ENCODE measurements at places on chromosomes 7 and 10.

GRCh38 chr10:36171556-36171952 is 529.5 kb upstream of the FZD8 start:
- DNase-seq = no peak

DNA sequence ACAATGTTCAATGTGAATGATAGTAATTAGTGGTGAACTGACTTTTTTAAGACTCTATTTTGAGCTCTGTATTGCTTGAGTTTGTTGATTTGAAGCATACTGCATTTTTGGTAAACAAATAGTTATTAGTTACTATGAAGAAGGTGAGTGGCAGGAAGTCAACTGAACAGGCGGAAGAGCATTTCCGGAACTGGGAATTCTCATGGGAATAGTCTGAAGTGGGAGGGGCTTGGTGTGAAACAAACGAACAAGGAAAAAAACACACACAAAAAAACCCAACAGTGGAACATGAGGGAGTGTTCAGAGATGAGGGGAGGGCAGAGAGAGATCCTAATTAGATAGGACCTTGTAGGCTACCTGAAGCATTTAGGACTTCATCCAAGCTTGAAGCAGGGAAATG is 43.9 kb upstream of the C1QL3 start:
- no peak for DNase-seq

GRCh38 chr7:82039621-82040020 is 269.8 kb upstream of the HGF start:
- no peak for DNase-seq

- no peak for DNase-seq
These were observed 19.1 kb downstream of the ZMYND11 start for GRCh38 chr10:154348-154747.

DNA sequence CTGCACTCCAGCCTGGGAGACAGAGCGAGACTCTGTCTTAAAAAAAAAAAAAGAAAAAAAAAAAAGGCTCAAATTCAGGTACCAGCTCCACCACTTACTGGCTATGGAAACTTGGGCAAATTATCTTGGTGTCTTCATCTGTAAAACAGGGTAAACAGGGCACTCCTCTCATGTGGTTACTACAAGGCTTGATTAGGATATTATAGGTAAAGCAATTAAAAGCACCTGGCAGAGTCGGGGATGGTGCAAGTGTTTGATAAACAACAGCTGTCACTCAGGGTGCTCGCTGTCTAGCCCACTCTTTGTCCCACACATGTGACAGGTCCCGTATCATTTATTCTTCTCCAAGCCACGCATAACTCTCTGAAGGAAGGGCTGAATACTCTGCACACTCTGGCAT is 96.9 kb downstream of the SORBS1 start:
- DNase-seq = no peak

GRCh38 chr10:96288151-96288621 is 16.0 kb upstream of the DNTT start:
- no peak for DNase-seq

DNA sequence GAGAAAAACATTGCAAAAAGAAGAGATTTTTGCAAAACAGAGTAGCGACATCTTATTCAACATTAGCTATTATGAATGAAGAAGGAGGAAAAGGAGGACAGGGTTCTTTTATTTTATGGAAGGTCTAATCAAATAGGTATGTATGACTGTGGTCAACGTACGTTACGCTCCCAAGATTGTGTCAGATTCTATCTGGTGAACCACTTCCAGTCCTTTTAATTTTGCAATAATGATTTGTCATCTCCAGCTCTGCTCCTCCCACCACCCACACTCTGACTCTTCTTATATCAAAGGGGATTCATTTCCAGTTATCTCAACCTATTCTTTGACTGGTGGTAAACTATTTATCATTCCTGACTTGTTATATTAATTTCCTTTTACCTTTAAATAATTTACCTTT is 259.9 kb downstream of the CACNA2D1 start:
- no peak for DNase-seq

GRCh38 chr10:93165367-93165766 is 91.7 kb downstream of the CYP26A1 start:
- DNase-seq = no peak

- no peak for DNase-seq
These were observed 16.7 kb upstream of the HMX3 start for GRCh38 chr10:123119081-123119480.

- no peak for DNase-seq
These were observed 74.0 kb downstream of the JMJD1C start for GRCh38 chr10:63391812-63392211.

- no peak for DNase-seq
These were observed 53.5 kb upstream of the TNRC18 start for GRCh38 chr7:5477126-5477525.

DNA sequence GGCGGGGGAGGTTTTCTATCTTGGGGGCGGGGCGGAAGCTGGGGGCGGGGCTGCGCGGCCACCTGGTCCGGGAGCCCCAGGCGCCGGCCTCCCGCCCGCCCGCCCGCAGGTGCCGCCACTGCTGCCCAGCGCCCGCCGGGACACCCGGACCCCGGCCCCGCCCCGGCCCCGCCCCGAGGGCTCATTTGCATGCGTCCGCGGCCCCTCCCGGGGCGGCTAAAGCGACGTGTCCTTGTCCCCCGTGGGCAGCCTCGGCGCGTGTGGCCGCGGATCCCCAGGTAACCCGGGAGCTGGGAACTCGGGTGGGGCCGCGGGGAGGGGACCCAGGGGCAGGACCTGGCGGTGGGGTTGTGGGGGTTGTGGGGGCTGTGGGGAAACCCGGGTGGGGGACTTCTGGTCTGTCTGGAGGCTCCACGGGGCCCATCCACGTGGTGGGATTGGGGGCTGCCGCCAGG is at the start of gene BHLHA15:
Gene BHLHA15 (plus strand): TSS at position 219 of the 455 bp plus-strand sequence. CDS start 871 bp downstream, outside the sequence.
- no peak for DNase-seq

Data from activated CD8-positive, alpha-beta memory T cell treated with anti-CD3 and anti-CD28 coated beads for 24 hours (primary cell).